Neural progenitor cell (in vitro differentiated cells): ENCODE measurements at places on chromosomes 12 and 14. TPM values are rescaled to one million over a fixed set of nuclear protein-coding genes. Genes with fewer than 3 reads are reported as not detected.

GRCh38 chr12:131787143-131787660 lies 41.0 kb upstream of the MMP17 start:
- DNase-seq = no peak

DNA sequence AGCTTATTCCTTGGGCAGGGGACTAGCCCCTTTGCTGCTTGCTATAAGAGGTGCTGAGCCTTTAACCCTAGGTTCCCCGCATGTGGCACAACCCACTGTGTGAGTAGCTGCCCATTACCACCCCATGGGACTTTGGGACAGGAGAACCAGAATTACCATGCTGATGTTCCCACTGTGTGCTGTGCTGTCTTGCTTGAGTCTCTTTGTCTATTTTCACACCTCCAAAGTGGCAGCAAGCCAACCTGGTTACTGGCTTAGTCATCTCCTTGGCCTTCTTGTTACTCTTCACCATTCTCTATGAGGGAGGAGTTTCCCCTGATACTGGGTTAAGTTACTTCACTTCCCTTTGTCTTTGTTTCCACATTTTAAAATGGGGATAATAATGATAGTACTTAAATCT lies 73.4 kb upstream of the ETV6 start:
- DNase-seq = no peak

DNA sequence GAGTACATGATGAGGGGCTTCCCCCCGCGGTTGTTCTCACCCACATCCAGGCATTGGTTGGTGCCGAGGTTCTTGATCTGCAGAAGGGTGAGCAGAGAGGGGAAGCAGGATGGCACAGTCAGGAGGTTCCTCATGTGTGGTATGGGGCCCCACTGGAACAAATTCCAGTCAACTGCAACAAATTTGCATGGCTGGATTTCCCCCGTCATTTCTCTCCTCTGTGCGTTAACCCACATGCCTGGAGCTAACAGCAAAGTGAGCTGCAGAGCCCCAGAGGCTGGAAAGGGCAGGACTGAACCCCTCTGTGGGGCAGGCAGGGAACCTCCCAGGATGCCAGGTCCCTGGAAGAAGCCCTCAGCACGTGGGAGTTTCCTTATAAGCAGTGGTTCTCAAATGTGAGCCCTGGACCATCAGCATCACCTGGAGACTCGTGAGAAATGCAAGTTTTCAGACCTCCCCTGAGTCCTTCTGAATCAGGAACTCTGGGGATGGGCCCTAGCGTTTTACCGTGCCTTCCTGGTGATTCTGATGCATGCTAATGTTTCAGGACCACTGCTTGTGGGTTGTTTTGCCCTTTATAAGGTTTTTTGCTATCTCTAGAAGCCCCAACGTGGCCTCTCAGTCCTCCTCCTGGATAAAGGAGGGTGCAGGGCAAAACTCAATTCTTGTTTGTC lies 11.0 kb upstream of the CELA1 start:
- DNase-seq = no peak

DNA sequence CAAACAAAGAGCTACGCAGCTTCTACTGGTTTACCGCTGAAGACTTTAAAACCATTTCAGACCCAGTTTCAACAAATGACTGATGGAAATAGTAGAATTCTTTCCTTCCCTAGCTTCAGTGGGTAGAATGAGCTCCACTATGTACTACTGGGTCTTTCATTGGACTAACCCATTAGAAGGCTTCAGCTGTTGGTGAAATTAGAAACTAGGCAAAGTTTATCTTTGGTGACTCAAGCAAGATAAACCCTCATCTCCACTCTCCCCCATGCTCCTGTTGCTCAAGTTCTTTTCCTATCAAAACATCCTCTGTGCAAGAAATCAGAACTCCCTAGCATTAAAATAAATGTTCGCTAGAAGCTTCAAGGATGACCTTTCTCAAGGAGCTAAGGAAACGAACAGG lies 159.2 kb downstream of the PAWR start:
- no peak for DNase-seq

GRCh38 chr14:36716614-36717184 lies 55.0 kb downstream of the PAX9 start:
- no peak for DNase-seq

GRCh38 chr12:63912651-63913050 lies 68.2 kb downstream of the SRGAP1 start:
- DNase-seq = no peak

GRCh38 chr12:50042693-50043092 lies 14.7 kb upstream of the ASIC1 start:
- no peak for DNase-seq

DNA sequence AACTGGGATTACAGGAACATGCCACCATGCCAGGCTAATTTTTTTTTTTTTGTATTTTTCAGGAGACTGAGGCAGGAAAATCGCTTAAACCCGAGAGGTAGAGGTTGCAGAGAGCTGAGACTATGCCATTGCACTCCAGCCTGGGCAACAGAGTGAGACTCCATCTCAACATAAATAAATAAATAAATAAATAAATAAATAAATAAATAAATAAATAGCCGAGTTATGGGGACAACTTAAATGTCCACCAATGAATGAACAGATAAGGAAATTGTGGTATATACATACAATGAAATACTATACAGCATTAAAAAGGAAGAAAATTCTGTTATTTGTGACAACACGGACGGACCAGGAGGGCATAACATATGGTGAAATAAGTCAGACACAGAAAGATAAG lies 325.7 kb downstream of the NELL2 start:
- DNase-seq = no peak

- no peak for DNase-seq
Measured at GRCh38 chr12:130873106-130873795, 1.4 kb downstream of the RAN start.

DNA sequence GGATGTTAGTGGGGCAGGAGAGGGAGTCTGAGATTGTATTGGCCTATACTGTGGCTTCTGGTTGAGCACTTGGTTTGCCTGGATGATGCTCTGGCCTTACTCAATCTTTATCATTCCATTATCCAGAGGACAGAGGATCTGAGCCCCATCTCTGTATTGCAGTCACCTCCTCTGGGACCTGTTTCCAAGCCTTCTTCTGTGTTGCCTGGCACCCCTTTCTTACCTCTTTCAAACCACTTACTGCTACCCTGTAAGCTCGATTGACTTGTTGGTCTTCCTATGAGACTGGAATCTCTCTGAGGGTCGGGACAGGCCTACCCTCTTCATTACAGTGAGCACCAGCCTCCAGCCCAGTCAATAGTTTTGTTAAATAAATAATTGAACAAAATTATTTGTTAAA lies 3.0 kb upstream of the FOS start:
- no peak for DNase-seq

- DNase-seq = no peak
Measured at GRCh38 chr12:51488281-51488680, 63.6 kb downstream of the SLC4A8 start.

DNA sequence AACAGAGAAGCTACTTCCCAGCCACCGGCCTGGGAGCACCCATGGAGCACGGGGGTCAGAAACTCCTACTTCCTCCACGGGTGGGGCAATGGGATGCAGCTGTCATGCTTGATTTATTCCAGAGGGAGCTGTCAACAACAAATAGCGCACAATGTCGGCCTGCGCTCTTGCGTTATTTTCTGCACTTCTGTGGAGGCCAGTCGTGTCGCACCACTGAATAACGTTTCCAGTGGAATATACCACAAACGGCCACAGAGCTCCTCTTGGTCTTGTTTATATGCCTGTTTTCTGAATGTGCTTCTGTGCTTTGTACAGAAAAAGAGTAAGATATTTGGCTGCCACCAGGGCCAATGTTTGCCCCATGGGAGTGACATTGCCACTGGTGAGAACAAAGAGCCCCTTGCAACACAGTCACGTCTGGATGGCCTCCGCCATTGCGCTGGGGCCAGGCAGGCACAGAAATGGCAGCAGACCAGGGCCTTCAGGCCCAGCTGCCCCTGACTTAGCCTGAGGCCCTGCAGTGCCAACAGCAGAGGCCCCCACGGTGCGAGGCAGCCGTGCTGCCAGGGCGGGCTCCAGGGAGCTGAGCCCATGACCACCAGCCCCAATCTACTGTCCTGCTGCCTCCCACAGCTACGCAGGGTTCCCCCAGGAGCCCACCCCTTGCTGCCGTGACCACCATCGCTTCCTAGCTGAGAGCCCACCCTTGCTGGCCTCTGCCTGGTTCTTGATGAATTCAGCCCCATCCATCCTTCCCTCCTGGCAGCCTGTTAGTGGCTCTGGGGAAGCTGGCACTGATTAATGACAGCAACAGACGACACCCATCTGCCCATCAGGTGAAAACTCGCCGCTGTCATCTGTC lies 28.9 kb upstream of the TMEM179 start:
- DNase-seq = no peak

DNA sequence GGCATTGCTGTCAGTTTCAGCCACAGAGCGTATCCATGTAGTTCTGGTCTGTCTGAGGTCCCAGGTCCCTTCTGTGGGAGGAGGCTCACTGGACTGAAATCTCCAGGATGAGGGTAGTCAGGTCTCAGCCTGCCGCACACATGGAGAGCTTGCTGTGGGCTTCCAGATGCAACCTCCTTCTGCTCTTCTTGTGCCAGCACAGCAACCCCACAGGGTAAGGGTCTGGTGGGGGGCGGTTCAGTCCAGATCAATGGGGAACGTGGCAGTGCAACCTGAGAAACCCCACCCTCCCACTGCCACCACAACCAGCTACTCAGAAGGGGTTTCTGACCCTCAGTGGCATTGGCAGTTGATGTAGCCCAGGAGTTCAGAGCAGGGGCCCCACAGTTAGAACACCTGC lies 61.2 kb downstream of the BEGAIN start:
- no peak for DNase-seq

- DNase-seq = no peak
Measured at GRCh38 chr14:63477556-63477955, 65.6 kb downstream of the PPP2R5E start.

DNA sequence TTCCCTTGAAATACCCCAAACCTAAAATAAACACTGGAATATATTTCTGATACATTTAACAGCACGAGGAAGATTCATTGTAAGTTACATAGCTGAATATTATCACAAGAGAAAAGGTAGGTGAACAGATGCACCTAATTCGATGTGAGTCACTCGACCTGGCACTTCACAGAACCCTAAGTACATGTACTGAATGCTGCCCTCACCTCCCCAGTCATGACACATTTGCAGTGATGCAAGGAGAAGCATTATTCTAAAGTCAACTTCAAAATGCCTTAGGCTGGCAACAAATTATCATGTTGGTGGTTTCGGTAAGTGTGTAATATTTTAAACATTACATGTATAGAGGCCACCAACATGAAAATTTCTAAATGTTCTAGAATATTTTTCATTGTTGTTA lies 35.2 kb upstream of the TMTC2 start:
- DNase-seq = no peak

DNA sequence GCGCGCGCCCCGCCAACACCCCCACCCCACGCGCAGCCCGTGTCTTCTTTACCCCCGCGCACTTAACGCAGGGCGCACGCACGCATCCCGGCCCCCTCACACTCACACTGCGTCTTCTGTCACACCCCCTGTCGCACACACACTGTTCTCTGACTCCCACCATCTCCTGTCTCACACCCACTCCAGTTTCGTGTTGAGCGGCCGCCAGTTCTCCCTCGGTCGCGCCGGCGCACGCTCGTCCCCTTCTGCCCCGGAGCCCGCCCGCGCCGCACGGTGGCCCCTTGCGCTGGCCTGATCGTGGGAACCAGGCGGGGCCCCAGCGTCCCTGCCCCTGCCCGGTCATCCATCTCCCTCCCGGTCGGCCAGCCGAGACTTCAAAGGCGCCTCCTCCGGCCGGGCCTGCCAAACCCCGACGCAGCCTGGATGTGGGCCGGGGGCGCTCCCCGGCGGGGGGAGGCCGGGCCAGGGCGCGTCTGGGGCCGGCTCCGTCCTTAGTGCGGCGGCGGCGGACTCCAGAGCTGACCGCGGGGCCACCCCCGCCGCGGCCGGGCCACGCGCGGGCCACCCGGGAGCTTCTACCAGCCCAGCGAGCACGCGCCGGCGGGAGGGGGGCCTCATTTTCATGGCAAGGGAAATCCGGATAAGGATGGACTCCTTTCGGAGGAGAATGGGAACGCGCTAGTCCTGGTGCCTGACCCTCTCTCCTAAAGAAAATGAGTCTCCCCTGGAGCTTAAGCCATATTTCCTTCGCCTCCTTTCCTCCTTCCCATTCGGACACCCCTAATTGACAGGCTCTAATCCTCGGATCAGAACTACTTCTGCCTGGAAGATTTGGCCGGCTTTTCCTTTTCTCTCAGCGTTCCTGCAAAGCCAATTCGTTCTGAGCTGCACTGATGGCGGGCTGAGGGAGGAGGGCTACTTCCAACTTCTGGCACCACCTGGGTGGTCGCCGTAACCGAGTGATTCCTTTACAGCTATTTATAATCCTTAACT lies 82.0 kb upstream of the HMGA2 start:
- DNase-seq = peak; percentile 92

- no peak for DNase-seq
Measured at GRCh38 chr12:69698054-69698453, 1.0 kb downstream of the BEST3 start.

DNA sequence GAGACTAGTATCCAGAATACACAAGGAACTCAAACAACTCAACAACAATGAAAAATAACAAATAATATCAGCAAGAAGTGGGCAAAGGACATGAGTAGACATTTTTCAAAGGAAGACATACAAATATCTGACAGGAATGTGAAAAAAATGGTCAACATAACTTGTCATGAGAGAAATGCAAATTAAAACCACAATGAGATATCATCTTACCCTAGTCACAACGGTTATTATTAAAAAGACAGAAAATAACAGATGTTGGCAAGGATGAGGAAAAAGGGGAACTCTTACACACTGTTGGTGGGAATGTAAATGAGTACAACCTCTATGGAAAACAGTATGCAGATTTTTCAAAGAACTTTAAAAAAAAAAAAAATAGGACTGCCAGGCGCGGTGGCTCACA lies 20.4 kb downstream of the VWF start:
- DNase-seq = no peak

PTPRB gene
- total RNA-seq = 0.06 TPM in 1 of 2 replicates, not detected in the other

NRXN3 gene
- total RNA-seq = 5.9 and 6.1 TPM in 2 replicates

MORN3 gene
- total RNA-seq = 0.19 and 1.3 TPM in 2 replicates

TM9SF1 gene
- total RNA-seq = 30.5 and 37.6 TPM in 2 replicates

TBC1D30 gene
- 9.4 and 9.7 TPM in 2 replicates for total RNA-seq

TAMALIN gene
- total RNA-seq = 1.1 and 7.4 TPM in 2 replicates

ACVRL1 gene
- 0.22 and 2.0 TPM in 2 replicates for total RNA-seq

TAS2R8 gene
- 0.22 TPM in 1 of 2 replicates, not detected in the other for total RNA-seq

HOXC9 gene
- total RNA-seq = not detected in 2 replicates
